Activated naive CD4-positive, alpha-beta T cell (primary cell): ENCODE measurements at places on chromosomes 2 and 18.

DNA sequence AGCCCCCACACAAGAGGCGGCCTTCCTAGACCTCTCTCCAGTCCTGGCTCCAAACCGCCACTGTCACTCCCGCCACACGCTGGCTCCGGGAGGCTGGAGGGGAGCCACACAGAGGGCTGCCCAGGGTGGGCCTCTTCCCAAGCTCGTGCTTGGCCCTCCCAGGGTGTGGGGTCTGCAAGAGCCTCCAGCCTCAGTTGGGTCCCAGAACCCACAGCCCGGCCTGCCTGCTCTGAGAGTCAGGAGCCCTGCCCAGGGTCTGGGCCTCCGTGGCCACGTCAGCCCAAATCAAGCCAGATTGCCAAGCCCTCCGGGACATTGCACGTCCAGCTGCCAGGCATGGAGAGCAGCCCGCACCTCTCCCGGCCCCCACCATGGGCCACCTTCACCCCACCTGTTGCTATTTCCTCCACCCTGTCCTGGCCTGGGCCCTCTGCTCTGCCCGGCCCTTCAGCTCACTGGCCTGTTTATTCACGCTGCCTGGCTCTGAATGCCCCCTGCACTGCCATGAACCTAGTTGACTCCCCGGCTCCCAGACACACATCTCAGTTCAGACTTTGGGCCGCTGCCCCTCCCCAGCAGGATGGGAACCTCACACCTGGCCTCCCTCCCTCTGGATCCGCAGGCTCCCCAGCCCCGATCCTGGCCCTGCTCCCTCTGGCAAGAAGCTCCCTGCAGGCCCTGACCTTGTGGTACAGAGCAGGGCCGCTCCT is 61.0 kb downstream of the BIN1 start:
- DNase-seq: no peak

DNA sequence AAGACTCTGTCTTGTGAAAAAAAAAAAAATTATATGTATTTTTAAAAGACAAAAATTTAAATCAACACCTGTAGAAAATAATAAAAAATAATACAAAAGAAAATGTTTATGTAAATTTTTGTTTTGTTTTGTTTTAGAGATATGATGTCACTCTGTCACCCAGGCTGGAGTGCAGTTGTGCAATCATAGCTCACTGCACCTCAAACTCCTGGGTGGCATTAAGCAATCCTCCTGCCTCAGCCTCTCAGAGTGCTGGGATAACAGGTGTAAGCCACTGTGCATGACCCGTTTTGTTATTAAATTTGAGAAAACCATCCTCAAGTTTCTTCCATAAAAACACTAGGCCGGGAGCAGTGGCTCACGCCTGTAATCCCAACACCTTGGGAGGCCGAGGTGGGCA is 56.2 kb upstream of the B3GNT7 start:
- DNase-seq: no peak

GRCh38 chr2:183926433-183926832 is 671.9 kb upstream of the ZNF804A start:
- DNase-seq: no peak

DNA sequence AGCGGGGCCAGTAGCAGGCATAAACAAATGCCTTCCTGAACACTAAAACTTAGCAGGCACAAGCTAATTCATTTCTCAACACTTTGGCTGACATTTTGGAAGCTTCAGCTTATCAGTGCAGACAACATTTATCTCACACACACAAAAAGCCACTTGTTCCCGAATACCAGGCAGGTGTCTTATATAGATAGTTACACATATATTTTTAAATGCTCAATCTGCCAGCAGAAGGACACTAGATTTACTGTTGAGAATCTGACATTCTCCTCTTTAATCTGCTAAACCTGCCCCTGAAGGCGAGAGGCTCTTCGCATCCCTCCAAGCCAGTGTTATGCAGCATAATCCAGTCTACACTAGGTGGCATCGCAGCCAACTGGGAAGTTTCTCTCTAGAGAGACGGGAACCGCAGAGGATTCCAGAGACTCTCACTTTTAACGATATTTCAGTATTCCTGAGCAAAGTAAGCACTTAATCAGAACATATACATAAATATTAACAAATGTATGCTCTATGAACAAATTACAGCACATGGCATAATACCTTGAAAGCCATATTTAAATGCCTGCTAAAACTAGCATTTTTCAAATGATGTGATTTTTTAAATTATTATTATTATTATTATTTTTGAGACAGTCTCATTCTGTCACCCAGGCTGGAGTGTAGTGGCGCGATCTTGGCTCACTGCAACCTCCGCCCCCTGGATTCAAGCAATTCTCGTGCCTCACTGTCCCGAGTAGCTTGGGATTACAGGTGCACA is 90.2 kb upstream of the SCG2 start:
- no peak for DNase-seq

DNA sequence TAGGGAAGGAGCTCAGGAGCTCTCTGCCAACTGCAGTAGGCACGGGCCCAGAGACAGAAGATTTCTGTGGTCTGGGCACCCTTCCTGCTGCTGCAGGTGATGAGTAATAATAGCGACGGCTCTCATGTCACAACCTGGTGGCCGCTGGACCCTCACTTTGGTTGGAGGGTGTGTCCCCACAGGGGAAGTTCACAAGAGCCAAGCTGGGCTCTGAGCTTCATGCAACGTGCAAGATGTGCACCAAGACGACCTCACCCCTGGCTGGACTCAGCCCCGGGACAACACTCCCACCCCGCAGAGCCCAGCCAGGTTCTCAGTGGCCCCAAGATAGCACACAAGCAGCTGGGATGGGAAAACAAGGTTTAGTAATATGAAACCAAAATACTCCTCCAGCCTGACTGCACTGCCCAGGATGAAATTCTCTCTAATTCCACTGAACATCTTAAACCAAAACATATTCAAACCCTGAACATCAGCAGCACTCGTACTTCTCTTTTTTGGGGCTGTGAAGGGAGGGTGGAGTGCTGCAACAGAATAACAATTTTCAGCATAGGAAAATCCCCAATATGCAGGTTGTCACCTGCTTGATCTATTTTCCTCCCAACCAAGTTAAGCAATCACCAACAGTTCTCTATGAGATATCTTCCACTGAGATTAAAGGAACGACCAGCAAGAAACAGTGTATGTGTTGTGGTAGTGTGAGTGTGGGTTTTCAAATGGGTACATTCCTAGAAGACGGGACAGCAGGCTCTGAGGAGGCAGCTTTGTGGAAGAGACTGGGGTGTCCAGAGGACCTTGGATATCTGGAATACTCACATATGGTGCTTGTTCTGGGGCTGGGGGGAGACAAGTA is 26.5 kb downstream of the BCL2 start:
- no peak for DNase-seq

DNA sequence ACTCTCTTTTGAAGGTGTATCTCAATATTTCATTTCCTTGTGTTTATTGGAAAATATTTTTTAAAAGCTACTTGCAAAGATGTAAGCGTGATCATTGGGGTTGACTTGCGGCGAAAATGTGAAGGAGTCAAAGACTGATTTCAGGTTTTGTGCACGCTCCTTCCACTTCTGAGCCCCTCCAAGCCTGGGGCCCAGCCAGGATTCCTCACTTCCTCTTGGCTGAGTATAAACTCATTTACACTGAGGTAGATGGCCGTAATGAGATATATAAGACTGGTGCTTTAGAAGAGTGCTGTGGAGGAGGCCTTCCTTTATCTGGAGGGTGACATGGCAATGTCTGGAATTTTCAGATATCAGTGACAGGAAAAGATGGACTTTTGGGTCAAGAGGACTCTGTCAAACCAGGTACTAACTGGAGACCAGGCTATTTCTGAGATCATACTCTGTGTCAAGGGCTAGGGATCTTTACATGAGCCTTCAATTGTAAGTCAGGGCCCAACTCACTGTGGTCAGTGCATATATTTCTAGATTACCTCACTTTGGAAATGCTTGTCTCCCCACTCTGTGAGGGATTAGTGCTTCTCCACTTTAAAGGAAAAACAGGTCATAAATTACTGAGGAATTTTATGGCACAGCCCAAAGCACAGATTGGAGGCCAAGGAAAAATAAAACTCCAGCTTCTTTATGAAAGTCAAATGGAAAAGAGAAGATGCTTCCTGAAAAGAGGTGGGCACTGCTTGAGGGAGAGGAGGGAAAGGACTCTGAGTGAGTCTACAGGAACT is 22.8 kb downstream of the PRKCE start:
- DNase-seq: no peak

DNA sequence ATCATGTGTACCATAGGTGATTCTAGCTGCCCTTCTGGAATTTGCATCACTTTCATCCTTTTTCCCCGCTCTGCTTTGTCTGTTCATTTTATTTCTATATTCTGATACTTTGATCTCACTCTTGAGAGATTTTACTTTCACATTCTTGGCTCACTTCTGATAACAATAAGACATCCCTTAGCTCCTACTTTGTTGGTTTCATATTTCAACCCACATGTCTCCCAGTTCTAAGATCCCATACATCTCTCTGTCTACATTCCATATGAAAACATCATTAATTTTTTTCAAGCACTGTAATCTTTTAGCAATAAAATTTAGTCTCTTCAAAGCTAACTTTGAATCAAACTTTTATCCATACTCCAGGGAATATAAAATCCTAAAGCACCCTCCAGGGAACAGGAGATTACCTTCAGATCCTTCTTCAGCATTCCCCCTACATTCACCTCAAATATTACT is 75.6 kb downstream of the COL3A1 start:
- no peak for DNase-seq

- DNase-seq: no peak
Measured at GRCh38 chr2:223096235-223096970, 44.4 kb downstream of the KCNE4 start.

- DNase-seq: no peak
Measured at GRCh38 chr2:235414422-235414821, 79.4 kb upstream of the AGAP1 start.

- DNase-seq: no peak
Measured at GRCh38 chr2:221948076-221948475, 350.7 kb downstream of the PAX3 start.
